DND-41 (cell line): ENCODE measurements at places on chromosomes 11 and 22.

DNA sequence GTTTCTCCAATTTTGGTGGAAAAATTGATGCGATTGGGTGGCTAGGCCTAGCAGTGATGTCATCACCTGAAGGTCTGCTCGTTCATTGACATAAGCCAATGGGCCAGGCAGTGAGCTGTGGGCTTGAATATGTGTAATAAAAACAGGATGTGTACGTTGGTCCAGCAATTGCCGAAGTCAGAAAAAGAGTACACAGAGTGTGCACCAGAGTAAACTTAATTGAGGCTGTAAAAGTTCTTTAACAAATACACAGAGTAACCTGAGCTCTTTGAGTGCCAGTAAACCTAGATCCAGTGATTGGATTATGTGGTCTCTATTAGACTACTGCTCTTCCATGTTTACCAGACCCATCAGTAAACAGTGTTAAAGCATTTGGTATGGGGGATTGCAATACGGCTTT is 13.0 kb upstream of the GLYATL1 start:
- no peak for DNase-seq
- no peaks in the 10 kb centered on the region for H3K36me3 ChIP-seq
- H3K27ac ChIP-seq = no peak overlapping the region
- H3K4me3 ChIP-seq = no peak overlapping the region
- H3K27me3 ChIP-seq = peaks cover 28% of the 10 kb centered on the region

GRCh38 chr22:21590809-21591641 is 23.5 kb downstream of the UBE2L3 start:
- no peaks in the 10 kb centered on the region for H3K4me1 ChIP-seq
- no peak overlapping the region for H3K4me3 ChIP-seq
- H3K36me3 ChIP-seq = peaks cover 61% of the 10 kb centered on the region
- DNase-seq = no peak

GRCh38 chr22:41555325-41555982 is 5.4 kb upstream of the CSDC2 start:
- H3K36me3 ChIP-seq = no peaks in the 10 kb centered on the region
- no peak overlapping the region for H3K4me3 ChIP-seq
- no peaks in the 10 kb centered on the region for H3K4me1 ChIP-seq
- H3K27me3 ChIP-seq = peaks cover 10% of the 10 kb centered on the region

DNA sequence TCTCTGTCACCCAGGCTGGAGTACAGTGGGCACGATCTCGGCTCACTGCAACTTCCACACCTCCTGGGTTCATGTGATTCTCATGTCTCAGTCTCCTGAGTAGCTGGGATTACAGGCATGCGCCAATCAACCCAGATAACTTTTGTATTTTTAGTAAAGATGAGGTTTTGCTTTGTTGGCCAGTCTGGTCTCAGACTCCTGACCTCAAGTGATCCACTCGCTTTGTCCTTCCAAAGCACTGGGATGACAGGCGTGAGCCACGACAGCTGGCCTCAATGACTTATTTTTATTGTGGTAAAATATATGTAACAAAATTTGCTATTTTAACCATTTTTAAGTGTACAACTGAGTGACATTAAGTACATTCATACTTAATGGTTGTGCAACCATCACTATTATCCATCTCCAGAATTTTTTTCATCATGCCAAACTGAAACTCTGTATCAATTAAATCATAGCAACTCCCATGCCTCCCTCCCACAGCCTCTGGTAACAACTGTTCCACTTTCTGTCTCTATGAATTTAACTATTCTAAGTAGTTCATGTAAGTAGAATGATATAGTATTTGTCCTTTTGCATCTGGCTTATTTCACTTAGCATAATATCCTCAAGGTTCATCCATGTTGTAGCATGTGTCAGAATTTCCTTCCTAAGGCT is 50.7 kb upstream of the CWF19L2 start:
- H3K27me3 ChIP-seq = no peaks in the 10 kb centered on the region
- no peak for DNase-seq
- no peak overlapping the region for H3K27ac ChIP-seq
- H3K36me3 ChIP-seq = peaks cover 24% of the 10 kb centered on the region
- no peak overlapping the region for H3K4me3 ChIP-seq

- H3K4me1 ChIP-seq = peaks cover 22% of the 10 kb centered on the region
- no peak overlapping the region for H3K27ac ChIP-seq
- no peak for DNase-seq
- H3K36me3 ChIP-seq = peaks cover 3% of the 10 kb centered on the region; the same call in 1 of the 2 replicates
- H3K4me3 ChIP-seq = no peak overlapping the region
- no peaks in the 10 kb centered on the region for H3K27me3 ChIP-seq
Observed at GRCh38 chr22:21984793-21985192, 2.2 kb upstream of the TOP3B start.

GRCh38 chr11:133892126-133892525 is 46.8 kb upstream of the SPATA19 start:
- H3K36me3 ChIP-seq = no peaks in the 10 kb centered on the region
- no peak for DNase-seq
- H3K4me1 ChIP-seq = no peaks in the 10 kb centered on the region
- H3K27me3 ChIP-seq = peaks cover 23% of the 10 kb centered on the region

- H3K27me3 ChIP-seq = no peaks in the 10 kb centered on the region
- DNase-seq = no peak
- H3K27ac ChIP-seq = no peak overlapping the region
- H3K4me1 ChIP-seq = no peaks in the 10 kb centered on the region
- peaks cover 95% of the 10 kb centered on the region for H3K36me3 ChIP-seq
- no peak overlapping the region for H3K4me3 ChIP-seq
Observed at GRCh38 chr11:108196901-108197300, 25.5 kb downstream of the NPAT start.

- H3K4me1 ChIP-seq = peaks cover 58% of the 10 kb centered on the region
- peak; percentile 58 for DNase-seq
- H3K27ac ChIP-seq = peak overlapping the region; percentile 67
- no peaks in the 10 kb centered on the region for H3K36me3 ChIP-seq
- H3K27me3 ChIP-seq = no peaks in the 10 kb centered on the region
Observed at GRCh38 chr11:96254087-96254486, 88.9 kb downstream of the MAML2 start.

- no peak for DNase-seq
- H3K27ac ChIP-seq = no peak overlapping the region
- H3K36me3 ChIP-seq = no peaks in the 10 kb centered on the region
- H3K4me1 ChIP-seq = no peaks in the 10 kb centered on the region
Observed at GRCh38 chr11:100805506-100806199, 118.6 kb downstream of the ARHGAP42 start.

DNA sequence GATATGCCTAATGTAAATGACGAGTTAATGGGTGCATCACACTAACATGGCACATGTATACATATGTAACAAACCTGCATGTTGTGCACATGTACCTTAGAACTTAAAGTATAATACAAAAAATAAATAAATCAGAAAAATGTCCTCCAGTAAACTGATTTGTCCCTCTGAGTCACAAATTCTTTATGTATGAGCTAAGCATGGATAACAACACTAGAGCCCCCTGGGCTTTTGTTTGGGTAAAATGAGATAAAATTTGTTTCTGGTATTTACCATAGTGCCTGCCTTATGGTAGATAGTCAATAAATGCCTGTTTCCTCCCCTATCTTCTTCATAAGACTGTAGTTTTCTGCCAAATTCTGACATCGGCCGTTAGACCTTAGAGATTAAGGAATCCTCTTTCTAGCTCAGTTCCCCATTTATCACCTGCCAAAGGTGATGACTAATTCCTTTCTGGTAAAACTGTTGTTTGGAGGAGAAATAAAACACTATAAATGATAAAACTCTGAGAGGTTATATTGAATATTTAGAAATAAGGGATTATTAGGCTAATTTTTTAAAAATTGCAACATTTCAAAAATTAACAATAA is 43.6 kb upstream of the LUZP2 start:
- H3K4me1 ChIP-seq = no peaks in the 10 kb centered on the region
- H3K36me3 ChIP-seq = no peaks in the 10 kb centered on the region
- H3K27me3 ChIP-seq = no peaks in the 10 kb centered on the region
- H3K4me3 ChIP-seq = no peak overlapping the region
- DNase-seq = no peak

GRCh38 chr22:50190941-50191741 is 5.4 kb downstream of the TRABD start:
- peak overlapping the region; percentile 14; the same call in 1 of the 2 replicates for H3K4me3 ChIP-seq
- DNase-seq = peak; percentile 87
- H3K27ac ChIP-seq = peak overlapping the region; percentile 84
- H3K27me3 ChIP-seq = no peaks in the 10 kb centered on the region
- peaks cover 62% of the 10 kb centered on the region for H3K4me1 ChIP-seq

DNA sequence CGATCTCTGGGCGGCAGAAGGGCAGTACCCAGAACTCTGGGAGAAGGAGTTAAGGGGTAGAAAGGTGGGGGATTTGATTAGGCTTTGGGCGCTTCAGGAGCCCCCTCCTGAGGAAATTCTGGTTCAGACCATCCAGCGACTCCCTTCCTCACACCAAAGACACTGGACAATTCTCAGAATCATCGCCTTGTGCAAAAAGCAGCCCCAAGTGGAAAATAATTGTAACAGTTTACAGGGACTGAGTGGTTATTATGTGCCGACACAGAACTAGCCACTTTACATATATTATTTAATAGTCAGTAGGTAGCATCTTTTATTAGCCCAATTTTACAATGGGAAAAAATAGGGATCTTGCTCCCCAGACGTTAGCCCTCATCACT is 662 bp upstream of the TRIM3 start:
- H3K4me3 ChIP-seq = no peak overlapping the region
- no peak for DNase-seq
- no peak overlapping the region for H3K27ac ChIP-seq
- H3K27me3 ChIP-seq = no peaks in the 10 kb centered on the region

DNA sequence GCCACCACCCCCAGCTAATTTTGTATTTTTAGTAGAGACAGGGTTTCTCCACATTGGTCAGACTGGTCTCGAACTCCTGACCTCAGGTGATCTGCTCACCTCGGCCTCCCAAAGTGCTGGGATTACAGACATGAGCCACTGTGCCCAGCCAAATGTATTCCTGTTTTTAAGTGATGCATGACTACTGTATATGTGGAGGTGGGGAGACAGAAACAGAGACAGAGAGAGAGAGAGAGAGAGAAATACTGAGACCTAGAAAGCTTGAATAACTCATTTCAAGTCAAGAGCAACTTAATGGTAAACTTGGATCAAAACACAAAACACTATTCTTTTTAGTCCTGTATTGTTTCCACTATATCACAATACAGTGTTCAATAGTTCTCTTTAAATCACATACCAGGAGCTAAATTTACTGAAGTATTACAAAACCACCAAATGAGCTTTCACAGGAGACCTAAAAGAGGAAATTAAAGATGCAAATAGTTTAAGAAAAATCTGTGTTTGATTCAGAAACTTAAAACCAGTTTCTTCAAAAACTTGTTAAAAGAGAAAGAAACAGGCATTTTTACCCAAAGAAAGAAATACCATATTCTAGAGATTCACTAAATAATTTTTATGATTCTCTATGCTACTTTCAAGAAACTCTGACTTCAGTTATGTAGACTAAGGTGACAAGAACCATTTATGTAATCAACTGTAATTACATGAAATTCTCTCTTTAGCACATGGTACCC is 188.7 kb downstream of the ETS1 start:
- DNase-seq = no peak
- no peaks in the 10 kb centered on the region for H3K27me3 ChIP-seq
- H3K4me1 ChIP-seq = no peaks in the 10 kb centered on the region
- H3K36me3 ChIP-seq = no peaks in the 10 kb centered on the region
- no peak overlapping the region for H3K27ac ChIP-seq

DNA sequence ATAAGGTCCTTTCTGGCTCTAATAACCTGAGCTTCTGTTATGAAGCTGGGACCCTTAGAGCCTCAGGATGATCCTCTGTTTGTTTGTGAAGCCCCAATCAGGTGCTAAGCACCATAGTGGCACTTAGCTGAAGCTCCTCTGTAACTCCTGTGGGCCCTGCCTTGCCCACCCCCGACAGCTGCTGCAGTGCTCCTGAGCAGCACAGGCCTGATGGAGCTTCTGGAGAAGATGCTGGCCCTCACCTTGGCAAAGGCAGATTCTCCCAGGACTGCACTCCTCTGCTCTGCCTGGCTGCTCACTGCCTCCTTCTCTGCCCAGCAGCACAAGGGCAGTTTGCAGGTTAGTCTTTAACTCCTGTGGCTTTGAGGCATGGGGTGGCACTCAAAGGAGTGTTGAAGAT is 19.0 kb upstream of the CCDC134 start:
- 0 out of 2 replicates have a peak, but pooled peaks cover 7% of the 10 kb centered on the region for H3K4me1 ChIP-seq
- H3K4me3 ChIP-seq = no peak overlapping the region
- no peaks in the 10 kb centered on the region for H3K36me3 ChIP-seq
- no peak overlapping the region for H3K27ac ChIP-seq
- no peaks in the 10 kb centered on the region for H3K27me3 ChIP-seq
- no peak for DNase-seq

DNA sequence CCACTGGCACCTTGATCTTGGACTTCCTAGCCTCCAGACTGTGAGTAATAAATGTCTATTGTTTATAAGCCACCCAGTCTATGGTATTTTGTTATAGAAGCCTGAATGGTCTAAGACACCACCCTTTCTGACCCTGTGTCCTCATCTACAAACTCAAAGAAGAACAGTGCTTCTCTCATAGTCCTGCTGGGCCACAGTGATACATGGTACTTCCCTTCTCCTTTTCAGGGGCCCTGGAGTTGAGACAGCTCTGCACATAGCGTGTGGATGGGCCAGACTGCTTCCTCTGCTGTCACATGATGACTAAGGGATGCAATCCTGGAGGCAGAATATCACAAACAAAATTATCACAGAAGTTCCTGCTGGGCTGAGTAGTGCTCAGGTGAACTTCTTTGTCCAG is 5.0 kb downstream of the KCNJ11 start:
- no peaks in the 10 kb centered on the region for H3K27me3 ChIP-seq
- no peak for DNase-seq
- no peak overlapping the region for H3K4me3 ChIP-seq
- peaks cover 76% of the 10 kb centered on the region for H3K36me3 ChIP-seq
- H3K27ac ChIP-seq = no peak overlapping the region

- H3K27ac ChIP-seq = no peak overlapping the region
- peaks cover 48% of the 10 kb centered on the region for H3K36me3 ChIP-seq
- H3K4me3 ChIP-seq = no peak overlapping the region
- no peaks in the 10 kb centered on the region for H3K27me3 ChIP-seq
- DNase-seq = no peak
Observed at GRCh38 chr11:121473064-121473777, 20.5 kb upstream of the SORL1-AS1 start.

GRCh38 chr11:75334402-75334891 is 17.0 kb downstream of the ARRB1 start:
- no peak for DNase-seq
- H3K4me3 ChIP-seq = no peak overlapping the region
- H3K27me3 ChIP-seq = no peaks in the 10 kb centered on the region
- H3K4me1 ChIP-seq = peaks cover 21% of the 10 kb centered on the region

DNA sequence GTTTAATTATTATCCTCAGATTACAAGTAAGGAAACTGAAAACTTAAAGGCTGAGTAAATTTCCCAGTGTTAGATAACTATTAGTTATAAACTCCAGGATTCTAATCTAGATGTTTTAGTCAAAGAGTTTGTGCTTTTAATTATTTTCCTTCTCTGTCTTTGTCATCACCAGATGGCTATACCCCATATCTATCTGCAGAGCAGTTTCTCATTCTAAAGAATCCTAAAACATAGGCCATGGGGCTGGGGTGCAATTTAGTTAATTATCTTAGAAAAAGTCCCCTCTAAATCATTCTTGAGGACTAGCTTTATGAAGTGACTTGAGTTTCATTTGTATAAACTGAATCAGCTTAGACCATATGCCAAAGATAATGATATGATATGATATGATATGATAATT is 556.3 kb upstream of the ANO5 start:
- H3K4me1 ChIP-seq = peaks cover 13% of the 10 kb centered on the region
- H3K27ac ChIP-seq = no peak overlapping the region
- no peaks in the 10 kb centered on the region for H3K27me3 ChIP-seq
- DNase-seq = no peak
- no peaks in the 10 kb centered on the region for H3K36me3 ChIP-seq
